ENCODE measurements at places on chromosomes 2 and 18. TPM values are rescaled to one million over a fixed set of nuclear protein-coding genes. Genes with fewer than 3 reads are reported as not detected.

DNA sequence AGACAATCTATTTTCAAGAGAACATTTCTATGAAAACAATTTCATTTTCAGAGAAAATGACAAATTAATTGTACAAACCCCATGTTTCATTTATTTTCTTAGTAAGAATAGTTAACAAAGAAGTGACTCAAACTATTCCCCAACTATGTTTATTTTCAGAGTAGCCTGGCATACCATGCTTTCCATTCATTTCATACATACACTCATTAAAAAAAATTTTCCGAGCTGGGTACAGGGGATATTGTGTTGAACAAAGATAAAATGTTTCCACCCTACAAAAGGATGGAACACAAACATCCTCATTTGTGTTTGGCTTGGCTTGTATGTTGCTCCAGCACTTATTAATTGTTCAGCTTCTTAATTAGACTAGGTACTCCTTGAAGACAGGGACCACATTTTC lies 331.4 kb downstream of the EXOC6B start:
- no peak for DNase-seq

GNLY gene
- total RNA-seq = 0.68 TPM

MRO gene
- 12.0 TPM for total RNA-seq

GYPC gene
- total RNA-seq = 4.3 TPM

DNA sequence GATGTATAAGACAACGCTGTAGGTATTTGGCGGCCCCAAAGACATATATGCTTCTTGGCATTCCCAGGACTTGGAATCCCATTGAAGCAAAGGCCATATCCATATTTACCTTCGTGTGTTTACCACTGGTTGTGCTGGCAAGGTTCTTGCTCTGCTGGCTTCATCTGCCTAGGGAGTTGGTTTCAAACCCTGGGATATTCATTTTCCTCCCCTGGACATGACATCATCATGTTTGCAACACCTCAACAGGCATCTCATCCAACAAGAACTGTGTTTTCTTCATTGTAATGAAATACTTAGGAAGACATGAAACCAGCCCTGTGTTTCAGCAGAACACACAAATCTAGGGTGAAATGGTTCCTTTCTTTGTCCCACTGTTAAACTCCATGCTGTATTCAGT lies 77.9 kb upstream of the PHLPP1 start:
- no peak for DNase-seq

DNA sequence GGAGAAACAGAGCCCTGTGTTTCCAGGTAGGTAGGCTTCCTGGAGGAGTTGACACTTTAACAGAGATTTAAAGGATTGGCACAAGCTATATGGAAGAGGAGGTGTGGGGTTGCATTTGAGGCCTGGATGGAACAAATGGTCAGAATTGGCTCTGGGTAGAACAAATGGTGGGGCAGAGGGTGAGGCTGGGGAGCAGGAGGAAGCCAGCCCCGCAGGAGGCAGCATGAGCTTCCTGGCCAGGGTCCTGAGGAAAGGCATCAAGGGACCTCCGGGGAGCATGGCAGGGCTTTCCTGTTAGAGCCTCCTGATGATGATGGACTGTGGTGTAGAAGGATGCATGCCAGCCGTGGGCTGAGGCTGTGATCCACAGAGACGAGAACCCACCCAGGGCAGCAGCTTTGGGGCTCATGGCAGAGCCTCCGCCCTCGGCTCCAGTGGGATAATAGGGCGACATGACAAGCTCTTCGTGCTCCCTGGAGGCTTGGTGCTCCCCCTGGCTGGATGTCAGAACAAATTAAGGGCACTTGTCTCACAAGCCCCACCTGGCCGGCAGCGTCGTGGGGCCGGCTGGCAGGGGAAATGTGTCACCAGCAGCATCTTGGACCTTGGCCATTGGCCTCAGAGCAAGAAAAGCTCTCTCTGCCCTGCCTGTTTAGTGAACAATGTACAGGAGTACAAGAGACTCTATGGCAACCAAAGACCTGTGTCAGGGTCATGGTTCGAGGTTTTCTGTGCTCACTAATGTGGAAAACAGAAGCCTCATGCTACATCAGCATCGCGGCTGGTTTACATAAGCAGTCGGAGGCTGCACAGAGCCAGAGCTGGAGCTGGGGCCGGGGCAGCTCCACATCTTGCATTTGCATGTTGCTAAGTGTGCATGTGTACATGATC lies 153.5 kb downstream of the MYCN start:
- DNase-seq = peak; percentile 45

GRCh38 chr2:159736048-159736447 lies 23.7 kb downstream of the MARCHF7 start:
- DNase-seq = no peak

- no peak for DNase-seq
These were observed 39.6 kb upstream of the SCN1A start for GRCh38 chr2:166167449-166167848.

Measured in left lobe of liver (tissue), 2 donors.